ENCODE measurements at places on chromosomes 4 and X.

GRCh38 chr4:185263419-185263818, 54.0 kb downstream of the SNX25 start:
- no peak for DNase-seq

GRCh38 chr4:151665022-151665784, 95.6 kb downstream of the GATB start:
- DNase-seq = no peak

DNA sequence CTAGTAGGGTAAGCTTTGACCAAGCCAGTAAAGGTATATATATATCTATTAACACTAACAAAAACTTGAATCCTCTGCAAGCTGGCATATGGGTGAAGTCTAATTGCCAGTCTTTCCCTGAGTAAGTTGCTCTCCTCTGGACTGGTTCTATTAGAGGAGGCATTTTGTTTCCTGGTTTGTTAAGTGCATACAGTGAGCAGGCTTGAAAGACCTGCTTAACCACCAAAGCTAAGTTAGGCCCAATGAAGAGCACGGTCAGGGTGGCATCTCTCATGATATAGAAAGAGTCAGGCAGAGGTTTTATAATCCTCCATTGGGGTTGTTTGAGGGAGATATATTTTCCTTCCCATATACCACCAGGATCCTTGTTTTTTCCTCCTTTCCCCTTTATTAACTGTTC, 9.6 kb upstream of the AREG start:
- no peak for DNase-seq

DNA sequence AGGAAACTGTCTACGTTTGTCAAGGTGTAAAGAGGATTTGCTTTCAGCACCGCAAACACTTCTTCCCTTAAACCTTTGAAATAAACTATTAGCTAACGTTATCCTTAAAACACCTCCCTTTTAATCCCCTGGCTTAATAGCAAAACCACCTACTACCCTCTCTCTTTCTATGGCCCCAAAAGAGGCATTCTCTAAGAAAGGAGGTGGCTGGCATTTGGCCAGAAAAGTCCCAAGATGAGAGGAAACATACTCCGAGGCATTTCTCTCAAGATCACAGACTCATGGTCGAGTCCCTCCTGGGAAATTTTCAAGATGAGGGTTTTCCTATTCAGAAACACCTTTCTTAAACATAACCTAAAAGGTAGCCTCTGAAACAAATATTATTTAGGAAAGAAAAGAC, 60.6 kb upstream of the VCX3B start:
- DNase-seq = no peak

DNA sequence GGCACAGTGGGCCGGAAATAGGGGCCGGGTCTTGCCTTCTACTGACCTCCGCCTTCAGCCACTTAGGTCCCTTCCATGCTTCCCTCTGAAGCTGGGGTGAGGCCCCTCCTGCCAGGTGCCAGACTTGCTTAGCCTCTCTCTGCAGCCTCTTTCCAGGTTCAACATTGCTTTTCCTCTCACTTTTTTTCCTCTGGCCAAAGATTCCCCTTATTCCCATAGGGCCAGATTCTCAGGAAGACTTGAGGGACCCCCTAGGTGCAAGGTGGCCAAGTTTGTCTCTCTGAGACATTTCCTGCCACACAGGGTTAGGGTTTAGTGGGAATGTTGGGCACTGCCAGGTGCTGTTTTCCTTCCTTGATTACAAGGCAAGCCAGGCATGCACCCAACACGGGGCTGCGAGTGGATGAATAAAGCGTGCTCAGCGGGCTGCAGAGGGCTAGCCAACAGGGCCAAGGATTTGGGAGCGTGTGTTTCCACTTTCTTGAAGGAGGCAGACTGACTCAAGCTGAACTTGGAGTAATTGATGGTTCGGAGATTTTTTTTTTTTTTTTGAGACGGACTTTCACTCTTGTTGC, 7.6 kb upstream of the GJB1 start:
- no peak for DNase-seq

- DNase-seq = no peak
Observed at GRCh38 chrX:119916310-119916709, 20.6 kb downstream of the AKAP14 start.

- DNase-seq = no peak
Observed at GRCh38 chr4:114173968-114174367, 194.5 kb upstream of the ARSJ start.

GRCh38 chrX:133645256-133645655, 230.0 kb upstream of the GPC4 start:
- DNase-seq = no peak

DNA sequence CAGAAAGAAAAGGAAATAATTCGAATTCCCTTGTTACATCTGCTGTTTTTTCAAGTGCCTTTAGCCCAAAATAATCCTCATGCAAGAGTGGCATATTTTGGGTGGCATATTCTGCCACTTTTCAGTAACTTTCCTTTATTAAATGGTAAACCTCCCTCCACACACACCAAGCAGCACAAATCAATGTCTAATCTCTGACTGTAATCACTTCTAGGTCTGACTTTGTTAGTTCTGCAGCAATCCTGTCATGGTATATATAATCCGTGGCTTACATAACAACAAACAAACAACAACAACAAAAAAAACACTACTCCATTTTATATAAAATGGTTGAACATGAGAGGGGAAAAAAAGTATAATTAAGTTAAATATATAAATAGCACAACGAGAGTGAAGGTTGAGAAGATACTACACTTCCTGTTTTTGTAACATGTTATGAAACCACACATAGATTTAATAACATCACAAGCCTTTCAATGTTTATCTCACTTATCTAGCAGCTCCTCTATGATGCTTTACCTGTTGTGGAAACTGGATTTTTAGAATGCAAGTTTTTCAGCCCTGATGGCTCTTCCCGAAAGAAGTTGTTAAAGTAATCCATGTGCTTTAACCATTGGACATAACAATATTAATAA, 715.4 kb downstream of the GRXCR1 start:
- no peak for DNase-seq
